ENCODE measurements at places on chromosomes 1 and 21.

GRCh38 chr1:19035377-19036040 lies 79.0 kb upstream of the IFFO2 start:
- no peak for DNase-seq

- DNase-seq, result no peak
Observed at GRCh38 chr1:33267468-33268205, 11.3 kb downstream of the ZNF362 start.

GRCh38 chr1:189180057-189180456 lies 1297.6 kb downstream of the BRINP3 start:
- DNase-seq, result no peak

DNA sequence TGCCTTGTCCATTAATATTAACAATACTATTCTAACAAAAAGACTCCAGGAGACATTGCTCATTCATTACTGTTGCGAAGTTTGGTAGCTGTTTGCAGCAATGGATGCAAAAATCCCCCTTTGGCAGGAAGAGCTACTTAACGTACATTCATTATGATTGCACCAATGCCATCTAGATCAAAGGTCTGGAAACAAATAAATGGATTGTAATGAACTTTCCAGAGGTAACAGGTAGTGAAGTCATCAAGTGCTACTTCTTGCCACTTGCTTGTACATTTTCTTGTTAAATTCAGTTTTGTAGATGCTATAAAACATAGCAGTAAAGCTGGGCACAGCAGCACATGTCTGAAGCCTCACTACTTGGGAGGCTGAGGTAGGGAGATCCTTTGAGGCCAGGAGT lies 93.9 kb downstream of the DDAH1 start:
- no peak for DNase-seq

- no peak for DNase-seq
Observed at GRCh38 chr1:71660411-71660810, 579.6 kb upstream of the ZRANB2 start.

- no peak for DNase-seq
Observed at GRCh38 chr1:92029241-92029922, 403 bp upstream of the EPHX4 start.

GRCh38 chr1:82386365-82387011 lies 585.8 kb downstream of the ADGRL2 start:
- DNase-seq, result no peak

GRCh38 chr21:15379776-15380175 lies 315.0 kb upstream of the NRIP1 start:
- no peak for DNase-seq

DNA sequence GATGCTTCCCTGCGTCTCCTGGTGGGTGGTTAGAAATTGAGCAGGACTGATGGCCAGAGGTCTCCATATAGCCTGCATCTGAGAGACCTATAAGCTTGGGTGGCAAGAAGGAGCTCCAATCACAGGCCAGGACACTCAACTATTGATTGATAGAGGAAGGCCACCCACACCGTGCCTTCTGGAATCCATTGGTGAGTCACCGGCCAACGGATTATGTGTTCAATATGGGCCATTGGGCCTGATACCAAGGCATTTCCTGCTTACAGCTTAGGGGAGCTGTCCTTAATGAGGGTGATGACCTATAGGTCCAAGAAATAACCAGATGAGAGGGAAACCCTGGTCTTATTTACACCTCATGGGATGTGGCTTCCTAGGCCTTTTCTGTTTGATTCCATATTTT lies 115.1 kb downstream of the PLPP3 start:
- no peak for DNase-seq

DNA sequence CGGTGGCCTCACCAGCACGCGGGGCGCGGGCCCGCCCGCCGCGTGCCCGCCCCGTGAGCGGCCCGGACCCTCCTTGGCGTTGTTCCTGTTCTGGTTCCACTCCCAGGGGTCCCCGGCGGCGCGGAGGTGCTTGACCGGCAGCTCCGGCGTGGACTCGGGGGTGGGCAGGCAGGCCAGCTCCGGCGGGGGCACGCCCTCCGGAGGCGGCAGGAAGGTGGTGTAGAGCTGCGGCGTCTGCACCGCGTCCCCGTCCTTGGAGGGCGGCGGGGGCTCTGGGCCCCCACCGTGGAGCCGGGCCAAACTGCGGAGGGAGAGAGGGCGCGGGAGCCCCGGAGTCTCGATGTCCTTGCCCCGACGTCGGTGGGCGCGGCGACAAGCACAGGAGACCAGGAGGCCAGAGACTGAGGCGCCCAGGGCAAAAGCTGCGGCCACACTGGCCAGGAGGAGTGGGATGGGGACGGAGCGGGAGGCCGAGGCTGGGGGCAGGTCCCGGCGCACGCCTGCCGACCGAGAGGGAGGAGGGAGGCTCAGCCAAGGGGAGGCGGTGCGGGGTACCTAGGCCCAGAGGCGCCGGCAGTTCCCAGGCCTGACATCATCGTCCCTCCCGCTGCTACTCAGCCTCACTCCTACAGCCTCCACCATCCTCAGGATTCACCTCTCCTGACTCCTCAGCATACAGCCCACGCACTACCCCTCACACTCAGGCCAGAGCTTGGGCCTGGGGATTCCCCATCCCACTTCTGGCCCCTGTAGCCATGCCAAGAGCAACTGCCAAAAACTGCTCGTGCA lies 13.2 kb downstream of the SEMA6C start:
- no peak for DNase-seq

GRCh38 chr21:43903451-43904091 lies 38.5 kb downstream of the AGPAT3 start:
- DNase-seq, result no peak

- DNase-seq, result no peak
Observed at GRCh38 chr1:26553942-26554682, 24.6 kb downstream of the RPS6KA1 start.

- no peak for DNase-seq
Observed at GRCh38 chr1:12275370-12275769, 45.5 kb downstream of the VPS13D start.

DNA sequence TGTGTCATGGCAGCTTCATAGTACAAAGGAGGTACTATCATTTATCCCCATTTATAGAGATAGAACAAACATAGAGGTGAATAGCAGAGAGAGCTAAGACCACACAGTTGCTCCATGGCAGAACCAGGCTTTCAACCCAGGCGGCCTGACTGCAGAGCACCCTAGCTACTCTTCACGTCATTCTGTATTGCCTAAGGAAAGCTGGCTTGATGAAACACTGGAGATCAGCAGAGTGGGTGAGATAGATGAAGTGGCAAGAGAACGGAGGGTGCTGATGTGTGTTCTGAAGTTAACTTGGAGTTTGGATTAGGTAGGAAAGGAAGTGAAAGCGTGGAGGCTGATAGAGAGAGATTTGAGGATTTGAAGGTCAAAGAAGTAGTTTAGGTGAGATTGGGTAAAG lies 47.9 kb upstream of the RWDD3 start:
- no peak for DNase-seq

DNA sequence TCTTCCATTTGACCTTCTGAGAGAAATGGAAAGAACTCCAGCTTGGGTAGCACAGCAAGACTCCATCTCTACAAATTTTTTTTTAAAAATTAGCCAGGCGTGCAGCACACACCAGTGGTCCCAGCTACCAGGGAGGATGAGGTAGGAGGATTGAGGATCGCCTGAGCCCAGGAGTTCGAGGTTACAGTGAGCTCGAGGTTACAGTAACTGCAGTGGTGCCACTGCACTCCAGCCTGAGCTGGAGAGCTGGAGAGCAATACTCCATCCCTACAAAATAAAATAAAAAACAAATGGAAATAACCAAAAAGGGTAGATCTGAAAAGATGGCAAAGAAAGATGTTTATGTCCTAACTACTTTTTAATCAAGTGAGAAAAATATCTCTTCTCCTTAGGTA lies 14.5 kb downstream of the POGZ start:
- DNase-seq, result no peak

DNA sequence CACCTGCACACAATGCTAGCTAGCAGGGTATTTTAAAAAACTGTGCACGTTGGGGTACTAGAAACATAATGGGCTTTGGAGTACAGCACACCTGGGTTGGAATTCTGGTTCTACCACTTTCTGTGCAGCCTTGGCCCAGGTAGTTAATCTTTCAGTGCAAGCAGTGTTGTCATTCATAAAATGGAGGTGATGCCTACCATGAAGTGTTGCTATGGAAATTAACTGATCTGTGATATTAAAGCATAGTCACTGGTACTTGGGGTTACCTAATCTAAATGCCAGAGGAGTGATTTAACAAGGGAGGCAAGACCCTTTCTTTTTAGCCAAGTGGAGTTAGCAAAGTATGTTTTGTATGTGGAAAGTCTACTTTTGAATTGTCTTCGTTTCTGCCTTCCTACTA lies 18.0 kb downstream of the ATP1B1 start:
- DNase-seq, result no peak

- no peak for DNase-seq
Observed at GRCh38 chr1:42982641-42983040, 24.0 kb upstream of the SLC2A1 start.

DNA sequence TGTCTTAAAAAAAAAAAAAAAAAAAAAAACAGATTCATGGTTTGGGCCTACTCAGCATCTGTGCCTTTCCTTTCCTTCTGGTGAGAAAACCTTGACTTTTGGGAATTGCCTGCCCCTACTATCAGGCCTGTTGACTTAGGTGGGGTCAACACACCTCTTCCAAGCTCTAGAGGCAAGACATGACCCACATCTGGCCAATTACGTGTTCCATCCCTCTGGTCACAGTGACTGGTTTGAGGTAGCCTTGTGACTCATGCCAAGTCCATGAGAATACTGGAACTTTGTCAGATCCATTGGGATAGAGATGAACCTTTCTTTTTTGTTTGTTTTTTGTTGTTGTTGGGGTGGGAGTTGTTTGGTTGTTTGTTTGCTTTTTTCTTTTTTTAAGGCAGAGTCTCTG lies 37.3 kb upstream of the KHDRBS1 start:
- DNase-seq, result no peak

DNA sequence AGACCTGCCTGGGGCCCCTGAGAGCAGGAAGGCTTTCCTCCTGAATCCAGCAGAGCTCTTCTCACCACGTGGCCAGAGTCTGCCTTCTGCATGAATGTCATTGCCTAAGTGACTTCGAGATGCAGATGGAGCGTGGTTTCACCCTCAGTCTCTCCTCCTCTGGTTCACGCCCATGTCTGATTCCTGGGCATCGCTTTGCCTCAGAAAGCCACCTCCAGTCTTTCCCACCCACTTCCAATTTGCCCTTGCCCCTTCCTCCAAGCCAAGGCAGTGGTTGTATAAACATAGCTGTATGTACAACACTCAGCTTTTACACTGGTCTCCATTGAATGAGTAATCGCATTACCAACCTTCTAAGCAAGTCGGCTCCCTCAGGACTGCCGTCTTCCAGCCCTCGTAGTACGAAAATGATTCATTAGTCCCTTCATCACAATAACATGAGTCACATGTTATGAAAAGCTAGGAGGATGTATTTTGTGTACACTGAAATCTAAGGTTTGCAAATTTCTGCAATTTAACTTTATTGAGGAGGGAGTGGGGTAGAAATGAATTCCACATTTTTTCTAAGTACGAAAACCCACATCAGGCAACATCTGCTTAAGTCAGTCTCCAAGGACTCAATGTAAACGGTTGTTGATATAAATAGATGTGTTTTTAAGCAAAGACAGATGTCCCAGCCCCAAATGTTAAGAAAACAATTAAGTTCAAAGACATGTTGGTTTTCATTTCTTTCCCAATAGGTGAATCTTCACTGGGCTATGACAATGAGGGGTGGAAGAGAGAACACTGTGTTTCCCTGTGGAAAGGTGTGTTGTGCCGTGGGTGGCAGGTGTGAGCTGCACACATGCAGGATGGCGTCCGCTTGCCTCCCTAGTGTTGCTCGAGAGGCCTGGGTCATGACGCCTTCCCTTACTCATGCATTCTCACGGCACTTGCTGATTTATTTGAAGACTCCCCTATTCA lies 32.3 kb upstream of the ETS2 start:
- DNase-seq, result no peak

DNA sequence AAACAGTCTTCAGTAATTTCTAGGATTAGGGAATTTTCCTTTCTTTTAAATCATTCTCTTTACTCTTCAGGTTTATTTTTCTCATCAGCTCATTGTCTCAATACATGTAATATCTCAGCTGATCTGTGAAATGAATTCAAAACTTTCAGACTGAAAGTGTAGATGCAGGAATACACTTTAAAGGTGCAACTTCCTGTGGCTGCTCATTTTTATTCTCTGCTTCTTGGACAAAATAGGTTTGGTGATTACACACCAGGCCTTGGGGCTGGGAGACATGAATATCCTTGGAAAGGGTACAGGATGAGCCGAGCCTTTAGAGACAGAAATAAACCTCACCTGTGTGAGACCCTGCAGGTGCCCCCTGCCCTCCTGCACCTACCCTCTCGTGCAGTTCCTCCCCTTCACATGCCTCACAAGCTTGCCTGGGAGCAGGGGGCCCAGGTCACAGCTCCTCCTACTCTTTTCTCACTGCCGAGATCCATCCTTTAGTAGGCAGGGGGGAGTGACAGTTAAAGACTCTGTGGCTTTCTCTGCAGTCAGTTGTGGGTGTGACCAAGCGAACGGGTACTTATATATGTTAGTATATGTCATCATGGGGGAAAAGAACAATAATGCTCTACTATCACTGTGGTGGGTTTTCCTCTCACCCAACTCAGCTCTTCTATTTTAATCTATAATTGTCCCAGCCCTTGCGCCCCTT lies 23.6 kb downstream of the XCL2 start:
- DNase-seq, result no peak

DNA sequence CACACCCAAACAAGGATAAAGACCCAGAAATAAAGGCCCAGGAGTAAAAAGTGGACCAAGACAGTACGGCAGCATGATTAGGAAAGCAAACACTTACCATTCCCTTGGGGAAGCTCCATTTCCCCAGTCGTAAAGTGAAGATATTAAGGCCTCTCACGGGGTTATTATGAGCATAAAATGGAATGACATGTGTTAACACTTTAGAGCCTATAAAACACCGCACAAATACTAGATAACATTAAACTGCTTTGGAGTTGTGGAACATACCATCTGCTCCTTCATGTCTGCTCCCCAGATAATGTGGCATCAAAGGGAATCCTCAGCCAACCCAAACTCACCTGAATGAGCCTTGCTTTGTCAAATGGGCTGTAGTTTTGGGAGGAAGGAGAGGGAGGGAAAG lies 8.9 kb upstream of the ITLN2 start:
- no peak for DNase-seq

DNA sequence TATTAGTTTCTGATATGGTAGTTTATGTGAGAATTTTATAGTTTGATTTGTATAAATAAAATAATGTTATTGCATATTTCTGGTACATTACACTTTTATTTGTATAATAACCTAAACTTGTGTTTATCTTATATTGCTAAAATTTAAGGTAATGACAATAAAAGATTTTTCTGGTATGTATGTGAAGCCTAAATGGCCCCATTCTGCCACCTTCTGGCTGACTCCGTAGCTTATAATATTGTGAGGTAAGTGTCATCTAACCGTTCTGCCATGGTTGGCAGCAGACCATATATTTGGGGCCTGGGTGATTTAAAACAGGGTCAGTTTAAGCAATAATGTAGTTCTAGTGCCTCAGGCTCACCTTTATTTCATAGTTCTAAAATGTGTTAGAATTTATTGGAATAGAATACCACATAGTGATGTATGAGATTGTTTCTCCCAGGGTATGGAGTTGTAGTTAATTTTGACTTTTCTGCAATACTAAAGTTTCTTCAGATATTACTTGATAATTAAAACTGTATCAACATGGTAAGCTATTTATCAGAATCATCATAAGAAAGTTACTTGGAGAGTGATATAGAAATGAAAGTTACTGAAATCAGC lies 21.2 kb upstream of the PRKACB start:
- DNase-seq, result peak; percentile 26
